CD4-positive, alpha-beta T cell treated with Interleukin-6 at 100 ng/mL for 8 hours (primary cell): ENCODE measurements at places on chromosomes 4 and X.

DNA sequence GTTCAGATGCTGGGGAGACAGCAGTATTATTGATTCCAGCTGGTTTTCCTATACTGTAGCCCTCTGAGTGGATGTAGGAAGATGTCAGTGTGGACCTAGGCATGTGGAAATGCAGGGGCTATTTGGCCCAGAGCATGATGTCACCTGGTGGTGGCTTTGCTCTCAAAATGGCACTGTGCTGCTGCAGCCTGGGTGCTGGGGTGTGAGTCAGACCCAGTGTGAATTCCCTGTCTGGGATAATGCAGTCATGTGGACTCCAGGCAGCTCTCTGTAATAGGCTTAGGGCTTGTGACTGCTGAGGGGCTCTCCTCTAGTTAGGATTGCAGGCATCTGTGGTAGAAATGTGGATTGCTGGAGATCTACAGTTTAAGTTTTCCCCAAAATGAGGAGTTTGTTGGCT is 70.7 kb downstream of the DCAF8L2 start:
- DNase-seq, result no peak

DNA sequence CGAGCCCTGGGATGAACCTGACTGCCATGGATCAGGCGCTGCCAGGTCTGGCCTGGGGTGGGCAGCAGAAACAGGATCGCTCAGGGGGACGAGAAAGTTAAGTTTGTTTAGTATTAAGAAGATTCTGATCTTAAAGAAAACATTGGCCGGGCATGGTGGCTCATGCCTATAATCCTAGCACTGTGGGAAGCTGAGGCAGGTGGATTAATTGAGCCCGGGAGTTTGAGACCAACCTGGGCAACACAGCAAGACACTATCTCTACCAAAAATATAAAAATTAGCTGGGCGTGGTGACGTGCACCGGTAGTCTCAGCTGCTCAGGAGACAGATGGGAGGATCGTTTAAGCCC is 696 bp upstream of the FLNA start:
- no peak for DNase-seq

GRCh38 chrX:136065044-136065671 is 79.9 kb downstream of the SLC9A6 start:
- peak; percentile 34 for DNase-seq

GRCh38 chrX:2701600-2701999 is 10.5 kb downstream of the CD99 start:
- no peak for DNase-seq

GRCh38 chr4:138097912-138098600 is 144.1 kb downstream of the SLC7A11 start:
- no peak for DNase-seq

GRCh38 chr4:147163311-147163710 is 217.6 kb upstream of the TTC29 start:
- DNase-seq, result no peak

- DNase-seq, result no peak
Measured at GRCh38 chr4:1547131-1547855, 136.8 kb downstream of the FAM53A start.

GRCh38 chr4:81722290-81722851 is 250.7 kb upstream of the RASGEF1B start:
- no peak for DNase-seq

GRCh38 chrX:153438532-153438931 is 7.3 kb downstream of the TREX2 start:
- DNase-seq, result no peak

DNA sequence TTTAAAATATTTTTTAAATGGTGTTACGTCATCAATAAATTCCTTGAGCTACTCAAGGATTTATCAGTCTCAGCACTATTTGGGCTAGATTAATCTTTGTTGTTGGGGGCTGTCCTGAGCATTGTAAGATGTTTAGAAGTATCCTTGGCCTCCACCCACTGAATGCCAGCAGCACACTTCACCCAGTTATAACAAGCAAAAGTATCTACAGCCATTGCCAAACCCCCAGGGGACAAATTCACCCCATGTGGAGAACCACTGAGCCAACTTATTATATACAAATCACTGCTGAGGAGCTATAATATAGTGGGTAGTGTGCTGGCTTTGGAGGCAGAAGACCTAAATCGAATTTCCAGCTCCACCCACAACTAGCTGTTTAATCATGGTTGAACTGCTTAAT is 58.3 kb downstream of the ATP10D start:
- DNase-seq, result no peak

DNA sequence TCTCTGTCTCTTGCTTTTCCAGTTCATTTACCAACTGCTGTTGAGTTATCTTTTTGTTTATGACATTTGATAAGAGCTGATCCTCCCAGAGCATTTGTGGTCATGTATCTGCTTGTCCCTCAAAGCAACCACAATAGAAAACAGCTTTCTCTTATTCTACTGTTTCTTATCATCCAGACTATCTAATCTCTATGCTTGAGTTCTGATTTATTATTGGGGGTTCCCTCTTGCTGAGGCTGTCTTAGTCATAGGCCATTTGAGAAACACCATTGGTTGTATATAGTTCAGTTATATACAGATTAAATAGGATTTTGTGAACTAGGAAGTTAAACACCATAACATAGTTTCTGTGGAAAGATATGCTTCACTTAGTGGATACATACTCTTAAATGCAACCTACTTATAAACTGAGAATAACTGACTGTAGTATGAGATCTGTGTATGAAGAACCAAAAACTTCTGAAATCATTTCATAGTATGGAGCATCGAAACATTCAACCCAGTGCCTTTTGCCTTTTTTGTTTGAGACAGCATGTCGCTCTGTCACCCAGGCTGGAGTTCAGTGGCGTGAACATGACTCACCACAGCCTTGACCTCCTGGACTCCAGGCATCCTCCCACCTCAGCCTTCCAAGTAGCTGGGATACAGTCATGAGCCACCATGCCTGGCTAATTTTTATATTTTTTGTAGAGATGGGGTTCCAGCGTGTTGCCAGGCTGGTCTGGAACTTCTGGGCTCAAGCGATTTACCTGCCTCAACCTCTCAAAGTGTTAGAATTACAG is 75.8 kb downstream of the STIM2 start:
- no peak for DNase-seq

DNA sequence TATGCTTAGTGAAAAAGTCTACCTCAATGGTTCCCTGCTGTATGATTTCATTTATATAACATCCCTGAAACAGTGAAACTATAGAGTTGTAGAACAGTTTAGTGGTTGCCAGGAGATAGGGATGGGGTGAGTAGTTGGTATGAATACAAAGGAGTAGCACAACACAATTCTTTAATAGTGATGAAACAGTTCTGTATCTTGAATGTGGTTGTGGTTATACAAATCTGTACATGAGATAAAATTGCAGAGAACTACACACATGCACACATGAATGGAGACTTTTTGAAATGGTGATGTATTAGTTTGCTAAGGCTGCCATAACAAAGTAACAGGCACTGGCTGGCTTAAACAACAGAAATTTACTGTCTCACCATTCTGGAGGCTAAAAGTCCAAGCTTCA is 677.1 kb downstream of the ADGRL3 start:
- no peak for DNase-seq

- DNase-seq, result no peak
Measured at GRCh38 chrX:15744181-15744867, 6.3 kb downstream of the CA5B start.

DNA sequence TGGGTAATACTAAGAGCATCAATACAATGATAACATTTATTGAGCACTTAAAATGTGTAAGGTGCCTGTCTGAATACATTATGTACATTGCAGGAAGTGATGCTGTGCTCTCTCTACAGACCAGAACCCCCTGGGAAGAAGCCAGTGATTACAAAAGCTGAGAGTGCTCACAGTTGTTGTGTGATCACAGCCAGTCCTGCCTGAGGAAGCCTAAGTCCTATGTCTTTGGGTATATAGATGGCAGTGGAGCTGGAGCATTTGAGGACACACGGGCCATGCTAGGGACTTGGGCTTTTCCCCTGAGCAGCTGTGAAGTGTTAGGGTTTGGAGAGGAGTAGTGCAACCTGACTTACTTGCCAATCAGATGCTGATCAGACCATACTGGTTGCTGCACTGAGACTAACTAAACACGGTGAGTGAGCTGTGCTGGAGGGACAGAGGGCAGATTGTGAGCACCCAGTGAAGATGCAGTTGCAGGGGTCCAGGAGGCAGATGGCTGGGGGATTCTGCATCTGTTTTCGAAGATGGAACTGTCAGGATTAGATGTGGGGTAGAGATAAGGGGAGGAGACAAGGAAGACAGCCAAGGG is 60.8 kb upstream of the TBC1D14 start:
- no peak for DNase-seq

GRCh38 chrX:3184176-3184930 is 143.1 kb downstream of the ARSF start:
- DNase-seq, result no peak

DNA sequence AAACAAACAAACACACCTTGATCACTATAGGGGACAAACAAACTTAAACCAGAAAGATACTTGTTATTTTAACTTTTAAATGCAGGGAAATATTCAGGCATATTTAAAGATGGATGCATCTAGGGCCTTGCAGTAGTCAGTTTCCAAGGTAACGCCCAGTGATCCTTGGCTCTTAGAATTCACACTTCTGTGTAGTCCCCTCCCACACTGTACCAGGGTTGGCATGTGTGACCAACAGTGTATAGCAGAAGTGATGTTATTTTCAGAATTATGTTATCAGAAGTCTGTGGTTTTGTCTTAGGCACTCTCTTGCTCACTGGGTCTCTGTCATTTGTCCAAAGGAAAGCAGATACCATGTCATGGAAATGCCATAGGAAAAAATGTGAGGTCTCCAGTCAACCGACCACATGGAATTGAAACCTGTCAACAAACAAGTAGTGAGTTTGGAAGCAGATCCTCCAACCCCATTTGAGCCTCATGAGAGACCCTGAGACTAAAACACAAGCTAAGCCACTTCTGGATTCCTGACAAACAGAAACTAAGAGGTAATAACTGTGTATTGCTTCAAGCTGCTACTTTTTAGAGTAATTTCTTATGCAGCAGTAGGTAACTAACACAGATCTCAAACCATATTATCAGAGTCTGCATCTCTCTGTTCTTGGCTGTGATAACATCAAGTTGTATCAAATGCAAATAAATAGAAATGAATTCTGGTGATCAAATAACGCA is 670.3 kb downstream of the KCTD8 start:
- DNase-seq, result no peak

DNA sequence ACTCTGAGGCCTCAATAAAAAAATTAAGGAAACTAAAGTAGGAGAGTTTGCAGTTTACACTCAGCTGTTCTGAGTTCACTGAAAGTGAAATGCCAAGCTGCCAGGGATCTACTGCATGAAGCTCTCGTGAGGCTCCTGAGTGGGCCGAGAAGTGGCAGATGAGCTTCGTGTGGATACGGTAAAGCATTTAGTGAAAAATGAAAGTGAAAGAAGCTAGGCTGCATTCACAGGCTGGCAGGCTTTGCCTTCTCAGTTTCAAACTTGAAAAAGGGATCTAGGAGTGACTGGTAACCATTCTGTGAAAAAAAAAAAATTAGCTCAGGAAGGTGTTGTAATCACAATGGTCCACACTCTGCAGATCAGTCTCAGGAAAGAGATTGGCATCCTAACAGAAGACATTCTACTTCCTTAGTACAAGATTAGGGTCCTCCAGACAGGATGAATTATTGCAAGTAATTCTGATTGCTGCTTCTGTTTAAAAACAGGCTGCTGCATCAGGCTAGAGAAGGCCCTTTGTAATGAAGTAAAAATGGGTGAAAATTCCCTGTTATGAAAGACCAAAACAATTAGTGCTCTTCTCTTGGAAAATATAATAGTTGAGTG is 679.9 kb downstream of the RPA4 start:
- peak; percentile 62 for DNase-seq

- no peak for DNase-seq
Measured at GRCh38 chr4:72568959-72569718, at the start of gene ADAMTS3. Gene ADAMTS3 (minus strand): TSS chr4:72569221. CDS start chr4:72568762, 459 bp downstream.

GRCh38 chr4:176601124-176601523 is 191.6 kb downstream of the VEGFC start:
- no peak for DNase-seq

DNA sequence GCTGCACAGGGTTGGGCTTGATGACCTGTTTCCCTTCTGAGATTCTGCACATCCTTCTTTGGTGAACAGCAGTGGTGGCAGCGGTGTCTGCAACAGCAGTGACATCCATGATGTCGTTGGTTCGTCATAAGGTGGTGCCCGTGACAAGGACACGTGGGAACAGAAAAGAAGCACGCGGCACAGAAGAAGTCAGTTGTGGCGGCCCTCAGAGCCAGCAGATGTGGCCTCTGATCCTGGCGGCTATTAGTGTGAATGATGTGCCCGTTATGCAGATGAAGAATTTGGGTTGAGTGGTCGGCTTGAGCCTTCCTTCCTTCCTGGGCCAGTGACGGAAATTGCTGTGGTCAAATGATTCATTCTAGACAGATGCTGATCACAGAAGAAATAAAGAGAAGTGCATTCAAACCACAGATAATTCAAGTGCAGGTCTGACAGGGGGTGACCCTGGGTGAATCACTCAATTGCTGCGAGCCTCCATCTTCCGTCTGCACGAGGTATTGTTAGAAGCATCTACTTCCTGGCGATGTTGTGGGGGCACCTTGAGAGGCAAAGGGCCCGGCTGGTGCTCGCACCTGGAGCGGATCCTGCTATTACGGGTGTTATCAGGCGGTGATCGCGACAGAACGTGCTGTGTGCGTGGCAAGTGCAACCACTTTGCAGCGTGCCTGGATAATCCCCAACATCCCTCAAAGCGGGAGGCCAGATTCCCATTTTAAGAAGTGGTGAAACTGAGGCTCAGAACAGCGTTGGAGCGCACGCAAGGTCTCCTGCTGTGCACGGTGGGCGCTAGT is 215.2 kb upstream of the PSAPL1 start:
- DNase-seq, result peak; percentile 38

- no peak for DNase-seq
Measured at GRCh38 chr4:15893962-15894361, 44.6 kb downstream of the FGFBP1 start.
